ENCODE measurements at places on chromosomes 4 and X.

DNA sequence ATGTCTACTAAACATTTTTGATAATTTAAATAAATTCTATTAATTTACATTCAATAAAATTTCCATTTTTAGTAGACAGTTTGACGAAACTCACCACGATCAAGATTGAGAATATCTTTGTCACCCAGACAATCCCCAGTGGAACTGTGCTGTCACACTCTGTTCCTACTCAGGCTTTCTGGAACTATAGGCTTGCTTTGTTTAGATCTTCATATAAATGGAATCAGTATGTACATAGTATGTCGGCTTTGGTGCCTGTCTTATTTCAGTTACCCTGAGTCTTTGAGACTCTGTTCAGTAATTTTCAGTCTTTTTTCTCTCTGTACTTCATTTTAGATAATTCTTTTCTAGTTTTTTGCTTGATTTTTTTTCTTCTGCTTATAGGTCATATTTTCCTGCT is 163.5 kb upstream of the EMCN start:
- DNase-seq = no peak

DNA sequence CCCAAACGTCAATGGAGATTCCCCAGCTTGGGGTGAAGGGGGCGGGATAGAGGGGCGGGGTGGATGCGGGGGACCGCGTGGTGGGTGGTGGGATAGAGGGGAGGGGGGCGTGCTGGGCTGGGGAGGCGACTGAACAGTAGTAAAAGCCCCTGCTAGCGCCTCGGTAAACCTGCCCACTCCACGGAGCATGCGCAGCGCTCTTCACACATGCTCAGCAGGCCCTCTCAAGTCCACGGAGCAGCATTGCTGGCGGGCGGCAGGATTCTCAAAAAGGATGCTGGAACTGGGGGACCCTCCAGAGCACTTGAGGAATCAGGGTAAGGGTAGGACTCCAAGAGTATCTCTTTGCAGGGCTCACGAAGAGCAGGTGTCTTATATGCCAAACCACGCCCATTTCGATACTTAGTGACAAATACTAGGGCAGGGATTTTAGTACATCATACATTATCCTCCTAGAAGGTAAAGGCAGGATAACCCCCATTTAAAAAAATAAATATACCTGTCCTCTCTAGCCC is 378 bp upstream of the RPS6KA6 start:
- DNase-seq = peak; percentile 52

- DNase-seq = no peak
Observed at GRCh38 chr4:54085284-54085683, 14.7 kb upstream of the GSX2 start.

DNA sequence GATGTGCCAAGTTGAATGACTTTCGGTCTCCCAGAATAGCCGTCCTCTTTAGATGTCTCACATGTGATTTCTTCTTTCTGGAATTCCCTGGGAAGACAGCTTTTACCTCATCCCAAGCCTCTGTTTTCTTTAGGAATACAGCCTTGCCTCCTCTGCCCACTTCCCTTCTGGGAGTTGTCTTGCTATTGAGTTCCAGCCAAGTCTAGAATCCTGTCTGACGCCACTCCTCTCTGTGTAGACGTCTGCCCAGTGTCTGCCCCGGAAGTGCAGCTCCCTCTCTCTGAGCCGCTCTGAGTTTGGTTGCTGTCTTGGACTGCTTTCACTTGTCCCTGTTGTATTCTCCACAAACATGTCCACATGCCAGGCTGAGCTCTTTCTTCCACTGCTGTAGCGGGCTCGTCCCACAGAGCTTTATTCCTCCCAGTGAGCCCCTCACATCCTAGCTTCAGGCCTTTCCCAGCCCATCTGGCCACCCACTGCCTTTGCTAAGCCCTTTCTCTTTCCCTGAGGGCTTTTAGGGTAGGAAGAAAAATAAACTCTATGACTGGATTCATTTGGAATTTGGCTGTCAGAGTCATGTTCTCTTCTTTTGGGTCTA is 9.0 kb upstream of the IGFBP7 start:
- no peak for DNase-seq

GRCh38 chrX:148867596-148867995 is 367.2 kb downstream of the AFF2 start:
- DNase-seq = no peak

DNA sequence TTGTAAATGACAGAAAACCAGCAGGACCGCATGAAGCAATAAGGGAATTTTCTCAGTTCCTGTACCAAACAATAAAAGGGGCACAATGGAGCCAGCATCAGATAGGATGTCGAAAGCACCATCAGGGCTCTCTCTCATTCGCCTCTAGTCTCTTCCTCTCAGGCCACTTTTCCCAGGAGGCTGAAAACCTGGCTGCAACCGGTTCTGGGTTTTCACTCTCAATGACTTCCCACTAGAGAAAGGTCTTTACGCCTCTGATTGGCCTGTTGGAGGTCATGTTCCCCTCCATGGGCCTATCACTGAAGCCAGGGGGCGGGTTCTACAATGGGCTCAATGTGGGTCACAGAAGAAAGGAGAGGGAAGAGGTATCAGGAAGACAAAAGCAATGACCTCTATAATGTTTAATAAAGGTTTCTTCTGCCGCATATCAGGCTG is 29.3 kb downstream of the ZNF827 start:
- no peak for DNase-seq

- no peak for DNase-seq
Observed at GRCh38 chrX:11298600-11298999, 5.4 kb downstream of the AMELX start.

GRCh38 chr4:184662236-184662635 is 12.7 kb downstream of the PRIMPOL start:
- DNase-seq = no peak

- DNase-seq = no peak
Observed at GRCh38 chrX:28584025-28584424, 3.2 kb upstream of the IL1RAPL1 start.

GRCh38 chrX:109519001-109519400 is 17.6 kb upstream of the NXT2 start:
- no peak for DNase-seq

DNA sequence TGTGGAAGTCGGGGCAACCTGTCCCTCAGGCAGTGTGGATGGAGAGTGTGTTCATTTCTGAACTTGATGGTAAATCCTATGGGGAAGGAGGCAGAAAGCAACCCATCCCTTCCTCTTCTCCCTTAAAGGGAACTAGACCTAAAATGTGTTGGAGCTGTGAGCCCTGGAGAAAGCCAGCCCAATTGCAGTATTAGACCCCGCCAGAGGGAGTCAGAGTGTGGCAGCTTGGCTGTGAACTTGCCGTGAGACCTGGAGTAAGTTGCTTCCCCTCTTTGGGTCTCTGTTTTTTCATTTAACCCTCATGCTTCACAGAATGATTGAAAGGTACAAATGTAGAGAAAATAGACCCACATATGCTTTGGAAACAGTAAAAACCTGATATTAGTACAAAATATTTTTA is 108.7 kb upstream of the PAK3 start:
- no peak for DNase-seq

DNA sequence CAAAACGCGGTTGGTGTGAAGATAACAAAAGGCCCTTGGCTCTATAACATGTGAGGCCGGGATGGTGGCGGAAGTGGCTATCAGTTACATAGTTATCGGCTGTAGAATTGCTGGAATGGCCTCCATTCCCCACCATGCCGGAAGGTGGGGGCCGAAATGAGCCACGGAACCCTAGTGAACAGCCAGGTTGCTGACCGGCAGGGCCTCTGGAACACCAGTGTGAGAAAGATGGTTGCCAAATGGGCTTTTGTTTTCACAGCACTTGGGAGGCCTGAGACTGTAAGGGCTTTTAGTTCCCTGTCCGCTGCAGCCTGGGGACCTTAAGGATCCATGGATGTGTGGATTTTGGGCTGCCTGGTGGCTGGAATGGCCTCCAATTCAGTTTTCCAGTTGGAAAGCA is 23.3 kb upstream of the ARX start:
- DNase-seq = no peak

GRCh38 chrX:21870494-21870893 is 14.7 kb downstream of the YY2 start:
- DNase-seq = no peak

DNA sequence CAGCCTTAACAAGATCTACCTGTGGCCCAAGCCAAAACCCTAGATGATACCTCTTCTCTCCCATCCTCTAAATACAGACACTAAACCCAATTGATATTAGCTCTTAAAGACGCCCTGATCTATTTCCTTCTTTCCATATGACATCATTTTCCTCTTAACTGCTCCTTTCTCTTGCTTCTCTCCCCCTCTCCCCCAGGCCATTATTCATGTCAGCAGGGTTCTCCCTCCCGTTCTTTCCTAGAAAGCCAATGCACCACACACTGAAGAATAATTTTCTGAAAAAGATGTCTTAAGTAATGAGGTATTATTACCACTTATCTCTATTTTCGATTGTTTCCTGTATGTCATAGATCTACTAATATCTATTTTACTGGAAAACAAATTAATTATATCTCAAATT is 9.7 kb upstream of the ING2 start:
- no peak for DNase-seq

DNA sequence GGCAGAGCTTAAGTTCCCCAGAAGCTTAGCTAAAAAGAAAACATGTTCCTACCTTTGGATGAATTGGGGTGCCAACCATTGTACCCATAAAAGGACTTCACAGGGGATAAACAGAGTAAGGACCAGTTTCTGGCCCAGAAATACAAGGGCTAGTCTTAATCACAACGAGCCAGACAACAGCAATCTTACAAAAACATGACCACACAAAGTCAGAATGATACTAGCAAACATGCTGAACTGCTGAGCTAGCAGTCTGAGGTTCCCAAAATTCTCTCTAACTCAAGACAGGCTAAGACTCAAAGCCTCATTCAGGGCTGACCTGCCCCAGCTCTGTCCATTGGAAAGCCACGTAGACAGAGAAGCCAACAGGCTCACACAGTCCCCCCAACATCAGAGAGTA is 40.3 kb downstream of the ATP11C start:
- no peak for DNase-seq

DNA sequence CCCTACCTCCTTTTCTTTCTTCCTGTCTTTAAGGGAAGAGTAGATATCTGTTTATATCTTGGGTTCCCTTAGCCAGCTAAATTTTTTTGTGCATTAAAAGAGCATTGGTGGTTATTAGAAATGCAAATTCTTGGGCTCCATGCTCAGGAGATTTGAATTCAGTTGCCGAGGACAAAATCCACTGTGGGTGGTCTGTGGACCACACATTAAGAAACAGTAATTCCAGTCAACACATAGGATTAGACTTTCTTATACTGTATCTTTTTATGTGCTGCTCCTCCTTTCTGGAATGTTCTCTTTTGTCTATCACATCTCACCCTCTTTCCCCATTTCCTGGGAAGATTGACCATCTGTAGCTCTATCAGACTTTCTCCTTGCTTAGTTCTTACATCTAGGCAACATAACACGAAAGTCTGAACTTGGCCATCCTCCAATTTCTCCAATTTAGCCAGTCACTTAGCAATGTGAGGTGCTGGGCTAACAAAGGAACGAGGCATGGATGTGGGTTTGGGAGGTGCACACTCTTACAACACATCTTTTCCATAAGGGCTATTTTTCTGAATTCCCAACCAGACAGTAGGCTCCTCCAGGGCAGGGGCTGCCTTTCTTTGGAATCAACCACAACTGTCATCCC is 5.3 kb upstream of the PDLIM3 start:
- no peak for DNase-seq

Measured in NCI-H774 (cell line).